Stimulated activated CD8-positive, alpha-beta memory T cell treated with anti-CD3 and anti-CD28 coated beads, Interleukin-15, amount 100 ng/mL, for 48 hours (primary cell): ENCODE measurements at places on chromosomes 5 and 9.

DNA sequence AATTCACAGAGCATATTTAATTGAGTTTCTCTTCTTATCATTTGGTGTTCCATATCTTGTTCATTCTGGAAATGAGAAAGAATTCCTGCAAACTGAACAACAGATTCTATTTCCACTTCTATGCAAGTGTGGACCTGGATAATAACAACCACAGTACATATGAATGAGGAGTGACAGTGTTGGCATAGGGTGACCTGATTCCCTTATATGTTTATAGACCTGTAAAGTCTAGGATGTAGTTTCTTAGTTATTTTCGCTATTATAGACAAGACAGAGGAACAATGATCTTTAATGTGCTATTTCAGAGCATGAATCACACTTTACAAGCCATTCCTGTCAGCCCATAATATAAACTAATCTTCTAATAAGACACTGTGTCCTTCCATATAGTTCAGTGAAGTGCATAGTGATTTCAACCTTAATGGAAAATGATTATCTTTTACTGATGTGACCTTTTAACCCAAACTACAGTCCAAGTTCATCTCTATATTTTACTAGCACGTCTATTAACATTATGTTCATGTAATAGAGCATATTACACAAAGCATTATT is 88.2 kb upstream of the FAM174A start:
- DNase-seq, result no peak

DNA sequence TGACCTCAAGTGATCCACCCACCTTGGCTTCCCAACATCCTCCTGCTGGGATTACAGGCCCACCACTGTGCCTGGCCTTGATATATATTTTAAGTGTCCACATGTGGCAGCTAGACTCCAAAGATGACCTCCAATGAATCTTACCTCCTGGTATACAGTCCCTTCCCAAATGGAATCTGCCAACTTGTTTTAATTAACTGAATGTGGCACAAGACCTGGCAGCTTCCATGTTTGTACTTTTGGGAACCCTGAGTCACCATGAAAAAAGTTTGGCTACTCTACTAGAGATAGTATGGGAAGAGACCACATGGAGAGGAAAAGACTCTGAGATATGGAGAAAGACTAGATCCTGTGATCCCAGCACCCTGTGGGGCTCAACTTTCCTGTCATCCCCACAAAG is 42.5 kb downstream of the CCL28 start:
- DNase-seq, result no peak

DNA sequence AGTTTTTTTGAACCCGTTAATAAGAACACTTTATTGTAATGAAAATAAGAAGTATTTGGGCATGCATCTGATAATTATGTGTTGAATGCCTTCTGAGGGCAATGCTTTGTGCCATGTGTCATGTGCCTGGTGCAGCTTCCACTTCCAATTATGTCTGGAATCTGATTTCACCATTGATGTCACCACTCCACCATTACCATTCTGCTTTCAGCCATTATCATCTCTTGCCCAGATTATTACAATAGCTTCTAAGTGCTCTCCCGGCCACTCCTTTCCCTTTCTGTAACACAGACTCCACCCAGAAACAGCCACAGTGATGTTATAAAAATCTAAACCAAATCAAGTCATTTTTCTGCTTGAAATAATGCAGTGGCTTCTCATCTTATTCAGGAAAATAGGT is 171.7 kb downstream of the C9orf152 start:
- no peak for DNase-seq

DNA sequence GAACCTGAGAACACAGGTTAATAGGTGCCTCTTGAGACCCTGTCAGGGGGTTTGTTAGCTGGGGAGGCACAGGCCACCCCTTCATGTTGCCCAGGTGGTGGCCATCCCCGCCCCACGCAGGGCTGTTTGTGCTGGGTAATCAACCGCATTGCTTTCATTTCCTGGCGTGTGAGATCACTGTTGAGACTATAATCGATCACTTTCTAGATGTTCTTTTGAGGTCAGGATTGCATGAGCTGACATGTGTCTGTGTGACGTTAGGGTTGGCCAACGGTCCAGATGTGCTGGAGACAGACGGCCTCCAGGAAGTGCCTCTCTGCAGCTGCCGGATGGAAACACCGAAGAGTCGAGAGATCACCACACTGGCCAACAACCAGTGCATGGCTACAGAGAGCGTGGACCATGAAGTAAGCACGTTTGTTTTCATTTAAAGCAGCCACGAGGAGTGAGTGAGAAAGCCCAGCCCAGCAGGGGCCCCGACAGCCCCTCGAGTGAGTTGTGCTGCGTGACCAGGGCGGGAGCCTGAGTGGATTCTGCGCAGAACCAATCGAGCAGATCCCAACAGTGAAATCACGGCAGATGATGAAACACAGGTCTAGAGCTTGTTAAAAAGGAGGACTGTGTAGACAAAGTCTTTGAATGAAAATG is 115.0 kb upstream of the CACNA1B start:
- DNase-seq, result no peak

GRCh38 chr5:149682532-149683075 is 47.5 kb upstream of the PPARGC1B start:
- no peak for DNase-seq

- no peak for DNase-seq
Observed at GRCh38 chr9:38032266-38033110, 36.5 kb downstream of the SHB start.

DNA sequence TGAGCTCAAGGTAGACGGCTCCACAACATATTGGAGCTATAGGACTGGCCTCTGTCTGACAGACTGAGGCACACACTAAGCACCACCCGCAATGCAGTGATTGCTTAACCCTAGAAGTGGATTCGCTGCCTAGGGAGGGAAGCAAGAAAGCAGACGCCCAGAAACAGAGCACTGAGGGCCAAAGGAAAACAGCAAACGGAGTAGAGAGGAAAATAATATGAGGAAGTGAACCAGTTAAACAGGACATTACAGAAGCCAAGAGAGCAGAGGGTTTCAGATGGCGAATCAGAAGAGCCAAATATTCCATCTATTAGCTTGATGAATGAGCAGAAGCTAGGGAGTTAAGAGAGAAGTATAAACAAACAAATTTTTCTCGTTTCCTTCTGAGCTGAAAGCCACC is 139.2 kb upstream of the LHFPL2 start:
- no peak for DNase-seq

DNA sequence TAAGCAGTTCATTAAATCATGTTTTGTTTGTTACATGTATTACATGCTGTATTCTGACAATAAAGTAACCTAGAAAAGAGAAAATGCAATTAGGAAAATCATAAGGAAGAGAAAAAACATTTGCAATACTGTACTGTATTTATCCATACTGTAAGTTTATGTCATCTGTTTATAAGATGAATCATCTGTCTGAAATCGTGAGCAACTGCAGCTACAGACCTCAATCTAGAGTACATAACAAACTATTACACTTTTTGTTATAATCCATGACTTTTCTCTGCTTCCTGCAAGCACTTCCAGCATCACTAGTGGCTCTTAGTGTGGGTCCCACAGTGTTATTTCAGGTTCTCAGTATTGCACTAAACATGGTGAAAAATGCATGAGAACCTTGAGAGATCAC is 144.4 kb upstream of the NR4A3 start:
- no peak for DNase-seq

- DNase-seq, result no peak
Observed at GRCh38 chr5:152542741-152543140, 137.7 kb upstream of the NMUR2 start.

DNA sequence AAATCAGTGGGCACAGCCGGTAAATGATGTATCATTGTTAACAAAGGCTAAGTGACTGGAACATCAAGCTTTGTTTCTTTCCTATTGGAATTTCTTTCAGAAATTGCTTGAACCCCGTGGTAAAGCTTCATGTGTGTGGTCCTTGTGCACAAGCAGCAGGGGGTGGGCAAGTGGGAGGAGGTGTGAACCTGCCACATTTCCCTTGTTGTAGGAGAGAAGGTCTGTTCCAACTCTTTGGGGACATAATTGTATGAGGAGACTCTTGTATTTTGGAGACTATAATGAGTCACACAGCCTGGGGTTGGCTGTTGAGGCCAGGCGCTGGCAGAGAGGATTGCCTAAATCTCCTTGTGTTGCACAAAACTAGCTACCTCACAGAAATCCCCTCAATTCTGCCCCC is 620.5 kb downstream of the IRX1 start:
- DNase-seq, result no peak

GRCh38 chr5:127810017-127810416 is 106.8 kb downstream of the CCDC192 start:
- no peak for DNase-seq

DNA sequence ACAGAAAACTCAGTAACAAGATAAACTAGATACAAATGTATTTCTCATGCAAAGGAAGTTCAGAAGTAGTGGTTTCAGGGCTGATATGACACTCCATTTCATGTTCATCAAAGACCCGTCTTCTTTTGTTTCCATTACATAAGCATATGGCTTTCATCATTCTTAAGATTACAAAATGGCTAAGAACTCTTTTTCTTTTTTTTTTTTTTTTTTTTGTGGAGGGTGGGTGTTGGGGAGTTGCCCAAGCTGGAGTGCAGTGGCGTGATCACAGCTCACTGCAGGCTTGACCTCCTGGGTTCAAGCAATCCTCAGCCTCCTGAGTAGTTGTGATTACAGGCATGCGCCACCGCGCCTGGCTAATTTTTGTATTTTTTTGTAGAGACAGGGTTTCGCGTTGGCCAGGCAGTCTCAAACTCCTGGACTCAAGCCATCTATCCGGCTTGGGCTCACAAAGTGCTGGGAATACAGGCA is 22.0 kb upstream of the PTBP3 start:
- DNase-seq, result no peak

GRCh38 chr9:95506678-95507463 is 9.9 kb downstream of the PTCH1 start:
- no peak for DNase-seq

DNA sequence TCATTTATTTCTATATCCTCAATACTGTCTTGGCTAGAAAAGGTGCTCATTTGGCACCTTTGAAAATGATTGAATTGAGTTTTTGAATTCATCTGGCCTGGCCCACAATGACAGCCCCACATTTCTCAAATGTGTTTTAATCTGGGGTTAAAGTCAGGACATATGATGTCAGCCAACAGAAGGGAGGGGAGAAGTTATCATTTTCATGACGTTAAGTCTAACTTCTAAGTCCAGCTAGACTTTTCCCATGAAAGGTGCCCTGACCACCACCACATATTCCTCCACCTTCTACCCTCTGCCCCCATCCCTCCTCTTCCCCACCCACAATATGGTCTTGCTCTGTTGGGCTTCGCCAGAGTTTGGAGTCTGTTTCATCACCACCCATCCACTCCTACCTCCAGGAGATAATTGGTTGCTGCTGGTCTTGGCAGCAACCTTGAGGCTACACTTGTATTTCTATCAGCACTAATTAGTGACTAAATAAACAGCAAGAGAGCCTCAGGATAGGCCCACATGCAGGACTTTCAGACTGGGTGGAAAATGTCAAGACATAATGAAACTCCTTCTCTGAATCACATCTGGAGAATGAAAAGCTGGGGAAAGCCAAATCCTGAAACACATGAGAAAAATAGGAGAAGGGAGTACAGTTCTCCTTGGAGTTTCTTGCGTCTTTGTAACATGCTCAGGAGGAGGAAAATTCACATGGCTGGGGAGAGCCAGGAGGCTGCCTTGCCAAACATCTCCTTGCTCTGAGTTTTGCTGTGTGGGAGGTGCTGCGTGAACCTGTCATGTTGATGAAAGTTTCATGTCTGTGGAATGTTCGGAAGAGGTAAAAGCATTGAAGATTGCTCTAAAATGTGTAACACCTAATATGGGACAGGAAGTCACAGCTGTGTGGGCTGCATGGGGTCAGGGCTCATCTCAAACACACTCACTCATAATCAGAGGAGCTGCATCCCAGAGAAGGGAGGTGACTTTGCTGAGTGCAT is 544.7 kb upstream of the KLF4 start:
- no peak for DNase-seq

DNA sequence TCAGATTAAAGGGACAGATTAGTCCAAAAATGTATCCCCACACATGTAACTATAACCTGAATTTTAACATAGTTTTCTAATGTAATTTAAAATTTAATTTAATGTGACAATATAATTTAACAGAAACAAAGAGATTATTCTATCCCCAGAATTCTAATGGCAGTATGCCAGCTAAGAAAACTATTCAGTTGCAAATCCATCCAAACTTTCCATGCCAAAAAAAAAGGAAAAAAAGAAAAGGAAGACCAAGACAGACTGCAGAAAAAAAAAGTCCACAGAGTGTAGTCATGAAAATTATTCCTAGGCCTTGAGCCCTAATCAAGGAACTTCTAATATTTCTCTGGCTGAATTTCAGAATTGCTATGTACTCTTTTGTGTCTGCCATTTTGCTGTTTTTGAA is 217.6 kb downstream of the CDH18 start:
- DNase-seq, result no peak

DNA sequence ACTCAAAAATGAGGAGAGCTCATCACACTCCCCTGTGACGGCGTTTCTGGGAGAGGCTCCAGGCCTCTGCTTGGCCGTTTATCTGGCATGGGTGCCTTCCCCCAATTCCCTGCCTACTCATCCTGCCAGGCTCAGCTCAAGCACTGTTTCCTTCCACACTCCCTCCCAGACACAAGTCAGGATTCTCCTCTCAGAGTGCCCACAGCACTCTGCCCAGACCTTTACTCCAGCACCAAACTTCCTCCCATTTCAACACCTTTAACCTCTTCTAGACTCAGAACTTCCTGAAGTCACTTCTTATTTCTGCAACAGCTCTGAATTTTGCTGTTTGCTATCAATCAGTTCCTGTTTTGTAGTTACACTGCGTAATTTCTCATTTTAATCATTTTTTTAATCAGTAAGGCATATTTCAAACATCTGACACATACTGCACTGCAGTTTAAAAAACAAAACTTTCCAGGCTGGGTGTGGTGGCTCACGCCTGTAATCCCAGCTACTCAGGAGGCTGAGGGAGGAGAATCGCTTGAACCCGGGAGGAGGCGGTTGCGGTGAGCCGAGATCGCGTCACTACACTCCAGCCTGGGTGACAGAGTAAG is 16.0 kb downstream of the TRMO start:
- DNase-seq, result no peak

DNA sequence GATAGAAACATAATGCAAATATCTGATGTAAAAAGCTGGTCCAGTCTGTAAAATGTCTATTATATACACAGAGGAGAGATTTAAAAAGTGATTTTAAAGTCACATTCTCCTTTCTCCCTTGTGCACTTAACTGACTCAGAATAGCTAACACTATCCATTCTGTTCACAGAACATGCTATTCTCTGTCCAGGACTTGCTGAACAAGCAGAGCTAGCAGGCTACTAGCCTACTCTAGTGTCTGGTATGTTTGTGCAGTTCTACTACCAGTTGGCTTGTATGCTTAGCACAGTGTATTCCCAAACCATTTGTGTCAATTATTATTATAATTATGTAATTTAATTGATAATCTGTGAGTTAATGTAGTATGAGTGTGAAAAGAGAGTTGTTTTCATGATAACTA is 161.7 kb upstream of the NUDT12 start:
- no peak for DNase-seq

GRCh38 chr9:69181908-69182353 is 7.9 kb downstream of the TJP2 start:
- no peak for DNase-seq

DNA sequence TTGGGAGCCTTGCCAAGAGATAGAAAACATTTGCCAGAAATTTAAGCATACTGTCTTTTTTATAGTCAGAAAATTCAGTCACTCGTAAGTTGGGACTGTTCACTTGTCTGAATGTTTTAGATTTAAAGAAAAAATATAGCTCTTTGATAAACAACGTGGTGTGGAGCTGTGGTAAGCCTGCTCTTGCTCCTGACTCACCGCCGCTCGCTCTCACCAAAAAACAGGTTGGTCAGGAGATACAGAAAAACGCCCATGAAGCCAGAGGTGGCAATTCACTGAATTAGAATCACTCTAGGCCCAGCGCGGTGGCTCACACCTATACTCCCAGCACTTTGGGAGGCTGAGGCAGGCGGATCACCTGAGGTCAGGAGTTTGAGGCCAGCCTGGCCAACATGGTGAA is 6.2 kb downstream of the LNPEP start:
- DNase-seq, result no peak
